H9 (cell line): ENCODE measurements at places on chromosomes 11 and 22. TPM values are rescaled to one million over a fixed set of nuclear protein-coding genes. Genes with fewer than 3 reads are reported as not detected.

The UPB1 gene
- total RNA-seq = 0.07 TPM in 1 of 2 replicates, not detected in the other

The SESN3 gene
- total RNA-seq = 32.0 and 36.8 TPM in 2 replicates

The SAA4 gene
- total RNA-seq = not detected in 2 replicates

The NNMT gene
- not detected in 2 replicates for total RNA-seq

The MMP27 gene
- total RNA-seq = not detected in 2 replicates

The TMPRSS6 gene
- total RNA-seq = not detected in 2 replicates

The OR8G5 gene
- not detected in 2 replicates for total RNA-seq

The SERPINH1 gene
- 253 and 263 TPM in 2 replicates for total RNA-seq

The SEPTIN3 gene
- total RNA-seq = 32.4 and 33.3 TPM in 2 replicates

The MN1 gene
- total RNA-seq = 2.7 and 2.8 TPM in 2 replicates

The IFITM10 gene
- 0.59 and 0.77 TPM in 2 replicates for total RNA-seq

The DGCR6 gene
- total RNA-seq = 1.8 and 2.2 TPM in 2 replicates

The ADAMTS15 gene
- total RNA-seq = 1.3 and 1.5 TPM in 2 replicates

The MACROD1 gene
- 18.3 and 21.2 TPM in 2 replicates for total RNA-seq

The OR52E8 gene
- not detected in 2 replicates for total RNA-seq

The SH3BP1 gene
- 33.6 and 35.1 TPM in 2 replicates for total RNA-seq

The CRYBB3 gene
- 0.39 and 0.53 TPM in 2 replicates for total RNA-seq

The MYRF gene
- 12.9 and 13.9 TPM in 2 replicates for total RNA-seq

The OR8G1 gene
- not detected in 2 replicates for total RNA-seq

The B3GAT1 gene
- total RNA-seq = 29.3 and 34.3 TPM in 2 replicates

The NCF4 gene
- total RNA-seq = not detected in 2 replicates
